ENCODE measurements at places on chromosomes 2 and 18. TPM values are rescaled to one million over a fixed set of nuclear protein-coding genes. Genes with fewer than 3 reads are reported as not detected.

DNA sequence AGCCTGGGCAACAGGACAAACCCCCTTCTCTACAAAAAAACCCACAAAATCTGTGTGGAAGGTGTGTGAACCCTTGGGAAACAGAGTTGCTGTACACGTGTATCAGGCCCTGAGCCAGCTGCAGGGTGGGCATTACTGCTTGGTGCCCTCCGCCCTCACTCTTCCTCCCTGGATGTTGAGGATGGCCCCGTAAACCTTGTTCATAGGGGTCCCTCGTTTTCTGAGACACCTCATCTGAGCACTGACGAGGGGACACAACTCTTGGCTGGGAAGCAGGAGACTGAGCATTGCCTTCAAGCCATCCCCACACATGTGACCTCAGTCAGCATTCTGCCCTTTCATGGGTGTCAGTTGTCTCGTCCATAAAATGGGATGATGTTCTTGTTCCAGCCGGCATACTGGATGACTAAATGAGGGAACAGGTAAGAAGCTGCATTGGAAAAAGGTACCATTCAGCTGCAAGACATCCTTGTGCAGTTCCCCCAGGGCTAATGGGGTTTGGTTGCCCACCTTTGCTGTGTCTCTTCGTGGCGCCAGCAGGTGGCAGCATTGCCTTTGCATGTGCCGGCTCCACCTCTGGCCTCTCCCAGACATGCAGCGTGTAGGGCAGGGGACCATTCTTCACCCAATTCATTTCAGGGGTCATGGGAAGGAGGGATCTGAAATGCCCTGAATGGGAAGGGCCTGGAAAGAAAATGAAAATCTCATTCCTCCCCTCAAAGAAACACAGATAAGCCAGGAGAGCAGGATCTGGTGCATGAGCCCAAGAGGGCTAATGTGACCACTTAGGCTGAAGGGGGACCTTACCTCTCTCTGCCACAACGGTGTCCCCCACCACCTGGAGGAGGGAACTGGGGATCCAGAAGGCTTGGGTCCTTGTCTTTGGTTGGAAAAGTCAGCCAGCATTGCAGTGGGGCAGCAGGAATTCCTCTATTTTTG lies 36.4 kb upstream of the HAAO start:
- DNase-seq, result peak; percentile 80
- H3K4me1 ChIP-seq, result peaks cover 7% of the 10 kb centered on the region
- H3K4me3 ChIP-seq, result no peak overlapping the region
- no peak overlapping the region for H3K27ac ChIP-seq
- H3K36me3 ChIP-seq, result no peaks in the 10 kb centered on the region

DNA sequence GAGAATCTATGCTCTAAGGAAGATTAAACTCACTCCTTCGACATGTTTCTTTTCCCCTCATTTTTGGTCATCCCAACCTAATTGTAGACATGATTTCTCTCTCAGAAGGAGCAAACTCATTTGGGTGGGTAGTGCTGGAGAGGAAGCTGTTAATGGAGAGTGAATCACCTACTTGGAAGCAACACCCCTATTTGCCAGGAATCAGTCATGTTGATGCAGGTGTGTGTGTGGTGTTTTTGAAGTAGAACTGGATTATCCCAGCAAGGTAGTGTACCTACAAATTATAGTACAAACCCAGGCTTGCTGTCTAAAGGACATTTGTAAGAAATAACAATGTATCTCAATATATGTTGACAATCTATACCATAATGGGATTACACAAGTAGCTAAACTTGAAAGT lies 186.4 kb downstream of the EPHA4 start:
- H3K4me3 ChIP-seq, result no peak overlapping the region
- DNase-seq, result no peak
- no peaks in the 10 kb centered on the region for H3K27me3 ChIP-seq
- H3K36me3 ChIP-seq, result no peaks in the 10 kb centered on the region
- no peak overlapping the region for H3K27ac ChIP-seq

DNA sequence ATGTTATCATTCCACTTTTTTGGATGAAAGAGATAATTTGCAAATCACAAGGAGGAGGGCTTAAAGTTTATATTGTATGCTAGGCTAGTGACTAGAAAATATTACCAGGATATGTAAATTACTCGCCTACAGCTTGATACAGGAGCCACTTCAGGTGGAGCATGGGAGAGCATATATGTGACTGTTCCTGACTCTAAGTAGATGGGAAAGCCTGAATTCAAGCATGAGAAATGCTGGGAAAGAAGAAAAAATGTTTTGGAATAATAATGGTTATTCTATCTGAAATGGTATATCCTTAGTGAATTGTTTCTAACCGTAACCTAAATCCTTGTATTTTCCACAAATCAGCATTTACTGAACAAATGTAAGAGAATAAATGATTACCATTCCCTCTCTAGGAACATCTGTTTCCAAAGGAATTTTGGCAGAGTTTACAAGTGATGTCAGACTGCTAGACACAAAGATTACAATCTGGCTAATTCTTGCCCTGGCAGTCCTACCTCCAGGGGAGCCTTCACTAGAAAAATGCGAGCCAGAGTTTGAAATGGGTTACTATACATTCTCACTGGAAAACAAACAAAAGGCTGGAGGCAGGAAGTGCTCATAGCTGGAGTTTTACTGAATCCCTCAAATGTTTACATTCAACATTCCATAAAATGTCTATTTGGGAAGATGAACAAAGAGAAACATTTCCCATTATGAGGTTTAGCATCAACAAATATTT lies 129.4 kb upstream of the MAPRE2 start:
- peak; percentile 67 for DNase-seq
- no peak overlapping the region for H3K4me3 ChIP-seq
- H3K27me3 ChIP-seq, result no peaks in the 10 kb centered on the region
- no peak overlapping the region for H3K27ac ChIP-seq

- no peak overlapping the region for H3K27ac ChIP-seq
- no peaks in the 10 kb centered on the region for H3K36me3 ChIP-seq
- no peaks in the 10 kb centered on the region for H3K27me3 ChIP-seq
- no peaks in the 10 kb centered on the region for H3K4me1 ChIP-seq
- H3K4me3 ChIP-seq, result no peak overlapping the region
Observed at GRCh38 chr2:126637386-126637785, 18.6 kb upstream of the GYPC start.

GRCh38 chr2:217445723-217446122 lies 557.1 kb downstream of the TNS1 start:
- DNase-seq, result no peak
- no peak overlapping the region for H3K4me3 ChIP-seq
- no peak overlapping the region for H3K27ac ChIP-seq
- H3K36me3 ChIP-seq, result no peaks in the 10 kb centered on the region
- no peaks in the 10 kb centered on the region for H3K4me1 ChIP-seq

GRCh38 chr2:181970160-181970794 lies 15.4 kb upstream of the PPP1R1C start:
- DNase-seq, result no peak
- H3K4me1 ChIP-seq, result no peaks in the 10 kb centered on the region
- no peaks in the 10 kb centered on the region for H3K36me3 ChIP-seq
- no peak overlapping the region for H3K27ac ChIP-seq
- no peaks in the 10 kb centered on the region for H3K27me3 ChIP-seq

- H3K27ac ChIP-seq, result no peak overlapping the region
- H3K27me3 ChIP-seq, result no peaks in the 10 kb centered on the region
- no peaks in the 10 kb centered on the region for H3K36me3 ChIP-seq
- DNase-seq, result no peak
Observed at GRCh38 chr2:229153951-229154350, 117.1 kb downstream of the PID1 start.

GRCh38 chr18:45464619-45465018 lies 150.7 kb upstream of the SLC14A2 start:
- no peak for DNase-seq
- no peaks in the 10 kb centered on the region for H3K36me3 ChIP-seq
- no peaks in the 10 kb centered on the region for H3K4me1 ChIP-seq
- no peaks in the 10 kb centered on the region for H3K27me3 ChIP-seq

- H3K27me3 ChIP-seq, result no peaks in the 10 kb centered on the region
- H3K4me1 ChIP-seq, result no peaks in the 10 kb centered on the region
- H3K36me3 ChIP-seq, result no peaks in the 10 kb centered on the region
- no peak overlapping the region for H3K27ac ChIP-seq
Observed at GRCh38 chr2:123530004-123530403, 495.1 kb upstream of the CNTNAP5 start.

DNA sequence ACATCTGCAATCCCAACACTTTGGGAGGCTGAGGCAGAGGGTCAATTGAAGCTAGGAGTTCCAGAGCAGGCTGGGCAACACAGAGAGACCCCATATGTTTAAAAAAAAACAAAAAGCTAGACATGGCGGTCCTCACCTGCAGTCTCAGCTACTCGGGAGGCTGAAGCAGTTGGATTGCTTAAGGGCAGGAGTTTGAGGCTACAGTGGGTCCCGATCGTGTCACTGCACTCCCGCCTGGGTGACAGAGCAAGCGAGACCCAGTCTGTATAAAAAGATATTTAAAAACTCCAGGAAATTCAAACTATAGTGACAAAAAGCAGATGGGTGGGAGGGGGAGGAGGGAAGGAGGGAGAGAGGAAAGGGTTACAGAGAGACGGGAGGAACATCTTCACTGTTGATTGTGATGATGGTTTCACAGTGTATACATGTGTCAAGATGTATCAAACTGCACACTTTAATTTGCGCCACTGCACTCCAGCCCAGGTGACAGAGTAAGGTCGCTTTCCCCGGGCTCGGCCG lies 942 bp upstream of the ZNF236 start:
- no peaks in the 10 kb centered on the region for H3K4me1 ChIP-seq
- peak overlapping the region; percentile 59 for H3K27ac ChIP-seq
- no peak for DNase-seq
- H3K36me3 ChIP-seq, result no peaks in the 10 kb centered on the region
- no peaks in the 10 kb centered on the region for H3K27me3 ChIP-seq

DNA sequence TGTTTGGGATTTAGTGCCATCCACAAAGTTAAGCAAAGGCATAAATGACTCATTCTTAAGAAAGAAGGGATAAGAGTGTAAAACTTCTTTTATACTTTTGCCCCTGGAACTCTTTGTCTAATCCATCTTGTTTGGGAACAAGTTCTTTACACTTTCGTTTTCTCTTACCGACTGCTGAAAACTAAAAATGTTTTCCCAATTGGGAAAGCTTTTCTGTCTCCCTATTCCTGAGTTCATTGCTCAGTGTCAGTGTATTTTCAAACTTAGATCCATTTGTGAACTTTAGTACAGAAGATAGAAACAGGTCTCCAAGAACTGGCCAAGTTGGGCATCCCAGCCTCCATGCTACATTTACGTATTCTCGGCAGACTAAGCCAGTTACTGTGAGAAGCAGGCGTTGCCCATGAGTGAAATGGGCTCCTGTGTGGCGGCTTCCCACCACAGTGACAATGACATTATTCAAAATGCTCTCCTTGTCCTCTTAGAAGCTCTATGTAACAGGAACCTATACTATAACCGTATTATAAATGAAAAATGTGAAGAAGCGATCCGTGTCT lies 51.7 kb downstream of the TGOLN2 start:
- peak overlapping the region; percentile 23 for H3K27ac ChIP-seq
- H3K4me3 ChIP-seq, result no peak overlapping the region
- peaks cover 25% of the 10 kb centered on the region for H3K4me1 ChIP-seq
- no peak for DNase-seq

- no peak overlapping the region for H3K4me3 ChIP-seq
- H3K36me3 ChIP-seq, result no peaks in the 10 kb centered on the region
- H3K4me1 ChIP-seq, result peaks cover 4% of the 10 kb centered on the region
Observed at GRCh38 chr2:79114797-79115494, 5.3 kb upstream of the REG1A start.

GRCh38 chr2:33022989-33023727 lies 76.4 kb downstream of the LTBP1 start:
- H3K4me1 ChIP-seq, result peaks cover 26% of the 10 kb centered on the region
- H3K27me3 ChIP-seq, result no peaks in the 10 kb centered on the region
- peak; percentile 36 for DNase-seq
- no peaks in the 10 kb centered on the region for H3K36me3 ChIP-seq

GRCh38 chr2:64260817-64261216 lies 116.6 kb upstream of the PELI1 start:
- no peak overlapping the region for H3K27ac ChIP-seq
- H3K4me1 ChIP-seq, result peaks cover 30% of the 10 kb centered on the region

GRCh38 chr2:106358081-106358480 lies 110.1 kb downstream of the RGPD3 start:
- H3K4me3 ChIP-seq, result no peak overlapping the region
- H3K27ac ChIP-seq, result no peak overlapping the region
- H3K36me3 ChIP-seq, result no peaks in the 10 kb centered on the region
- no peaks in the 10 kb centered on the region for H3K4me1 ChIP-seq
- DNase-seq, result no peak
- H3K27me3 ChIP-seq, result no peaks in the 10 kb centered on the region

- no peak for DNase-seq
- no peaks in the 10 kb centered on the region for H3K27me3 ChIP-seq
- H3K4me1 ChIP-seq, result no peaks in the 10 kb centered on the region
- no peak overlapping the region for H3K4me3 ChIP-seq
- H3K27ac ChIP-seq, result no peak overlapping the region
- H3K36me3 ChIP-seq, result no peaks in the 10 kb centered on the region
Observed at GRCh38 chr2:236535024-236535423, 34.6 kb upstream of the ACKR3 start.

- H3K27me3 ChIP-seq, result no peaks in the 10 kb centered on the region
- DNase-seq, result no peak
- peaks cover 11% of the 10 kb centered on the region for H3K4me1 ChIP-seq
- no peaks in the 10 kb centered on the region for H3K36me3 ChIP-seq
- no peak overlapping the region for H3K27ac ChIP-seq
Observed at GRCh38 chr2:26782876-26783704, 2.8 kb upstream of the CENPA start.

- no peaks in the 10 kb centered on the region for H3K36me3 ChIP-seq
- no peaks in the 10 kb centered on the region for H3K27me3 ChIP-seq
- no peak for DNase-seq
- H3K27ac ChIP-seq, result no peak overlapping the region
Observed at GRCh38 chr2:140718999-140719398, 1411.8 kb downstream of the LRP1B start.

GRCh38 chr2:23622966-23623675 lies 238.1 kb downstream of the KLHL29 start:
- DNase-seq, result no peak
- H3K4me1 ChIP-seq, result no peaks in the 10 kb centered on the region
- no peaks in the 10 kb centered on the region for H3K36me3 ChIP-seq

- no peaks in the 10 kb centered on the region for H3K36me3 ChIP-seq
- no peak for DNase-seq
- peaks cover 11% of the 10 kb centered on the region for H3K4me1 ChIP-seq
- H3K27ac ChIP-seq, result peak overlapping the region; percentile 39
- no peak overlapping the region for H3K4me3 ChIP-seq
- H3K27me3 ChIP-seq, result no peaks in the 10 kb centered on the region
Observed at GRCh38 chr2:26480566-26481423, 2.9 kb upstream of the OTOF start.

COBLL1 gene
- total RNA-seq, result 42.1 TPM

STAT4 gene
- total RNA-seq, result 0.48 TPM

NCKAP5 gene
- 3.8 TPM for total RNA-seq

NYAP2 gene
- 0.11 TPM for total RNA-seq

GALNT14 gene
- total RNA-seq, result not detected

HOXD12 gene
- not detected for total RNA-seq

FN1 gene
- total RNA-seq, result 3,805 TPM

PELI1 gene
- 64.1 TPM for total RNA-seq

PAX3 gene
- not detected for total RNA-seq

PLEKHH2 gene
- 0.28 TPM for total RNA-seq

AMER3 gene
- total RNA-seq, result 0.79 TPM
